AML-193 (cell line): ENCODE measurements at places on chromosomes 2 and 18.

DNA sequence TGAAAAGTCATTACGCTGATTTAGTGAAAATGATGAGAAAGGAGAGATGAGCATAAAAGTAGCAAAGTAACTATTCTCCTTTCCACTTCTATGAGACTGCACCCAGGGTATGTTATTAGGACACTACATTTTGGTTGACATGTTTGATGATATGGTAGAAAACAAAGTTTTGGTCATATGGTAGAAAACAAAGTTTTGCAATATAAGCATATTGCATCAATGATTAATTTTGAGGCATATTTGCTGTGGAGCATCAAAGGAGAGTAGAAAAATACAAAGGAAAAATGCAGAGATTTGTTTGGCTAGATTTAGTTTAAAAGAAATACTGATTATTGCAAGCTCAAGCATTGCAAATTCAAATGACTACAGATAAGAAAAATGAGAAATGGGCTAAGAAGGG lies 182.1 kb downstream of the KCNH7 start:
- DNase-seq: no peak

DNA sequence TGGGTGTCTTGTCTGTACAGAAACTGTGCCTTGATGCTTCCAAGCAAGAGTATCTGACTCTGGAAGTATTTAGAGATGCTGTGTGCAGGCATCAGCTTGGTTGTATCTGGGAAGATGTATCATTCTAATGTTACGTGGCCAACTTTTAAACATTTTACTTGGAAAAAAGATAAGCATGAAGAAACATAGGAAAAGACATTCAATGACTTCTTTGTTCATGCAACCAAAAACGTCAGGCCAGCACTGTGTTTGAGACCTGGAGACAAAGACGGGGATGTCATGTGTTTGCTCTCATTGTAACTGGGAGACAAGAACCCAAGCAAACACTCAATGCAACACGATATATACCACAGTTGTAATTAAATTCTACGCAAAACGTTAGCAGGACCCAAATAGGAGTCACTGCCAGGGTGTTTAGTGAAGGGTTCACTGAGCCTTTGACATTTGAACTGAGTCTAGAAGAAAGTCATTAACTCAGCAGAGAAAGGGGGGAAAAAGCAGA lies 8.9 kb upstream of the SESTD1 start:
- DNase-seq: no peak

- DNase-seq: no peak
Observed at GRCh38 chr2:65722028-65722778, 289.8 kb upstream of the SPRED2 start.

DNA sequence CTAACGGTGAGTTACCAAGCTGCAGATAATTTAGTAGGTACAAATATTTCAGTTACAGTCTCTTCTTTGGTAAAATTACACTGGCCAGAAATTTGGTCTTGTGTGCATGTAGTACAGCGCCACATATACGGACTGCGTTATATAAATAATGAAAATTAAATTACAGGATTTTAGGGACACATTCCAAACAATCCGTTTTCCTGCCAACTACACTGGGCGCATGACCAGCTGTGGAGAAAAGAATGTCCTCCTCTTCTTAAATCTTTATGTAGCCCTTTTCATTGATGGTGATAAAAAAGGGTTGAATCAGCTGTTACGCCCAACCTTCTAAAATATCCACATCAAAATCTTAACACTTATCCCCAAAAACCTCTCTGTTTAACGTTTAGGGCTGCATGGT lies 37.5 kb downstream of the TCF4 start:
- no peak for DNase-seq

DNA sequence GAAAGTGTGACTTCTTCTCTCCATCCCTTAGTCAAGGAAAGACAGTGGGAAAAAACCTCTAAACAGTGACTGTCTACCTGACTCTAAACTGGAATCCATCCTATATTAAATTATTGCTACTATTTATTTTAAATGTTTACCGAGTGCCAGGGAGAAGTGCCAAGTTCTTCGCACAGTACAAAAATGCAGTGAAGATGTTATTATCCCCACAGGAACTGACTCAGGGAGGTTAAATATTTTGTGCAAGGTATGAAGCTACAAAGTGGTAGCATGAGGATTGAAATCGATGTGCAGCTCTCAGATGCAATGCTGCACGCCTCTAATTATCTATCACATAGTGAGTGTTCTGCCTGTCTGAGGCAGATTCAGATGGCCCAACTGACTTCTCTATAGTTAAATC lies 91.1 kb downstream of the MEP1B start:
- no peak for DNase-seq

- no peak for DNase-seq
Observed at GRCh38 chr2:149814049-149814448, 226.5 kb upstream of the MMADHC start.
